CD4-positive, alpha-beta memory T cell (primary cell): ENCODE measurements at places on chromosomes 7 and 10. TPM values are rescaled to one million over a fixed set of nuclear protein-coding genes. Genes with fewer than 3 reads are reported as not detected.

GRCh38 chr7:68730964-68731363, 867.3 kb upstream of the AUTS2 start:
- H3K4me3 ChIP-seq = no peak overlapping the region
- H3K27ac ChIP-seq = no peak overlapping the region
- H3K4me1 ChIP-seq = no peaks in the 10 kb centered on the region
- H3K27me3 ChIP-seq = no peaks in the 10 kb centered on the region

- H3K4me3 ChIP-seq = no peak overlapping the region
- no peak overlapping the region for H3K27ac ChIP-seq
- no peaks in the 10 kb centered on the region for H3K4me1 ChIP-seq
- H3K27me3 ChIP-seq = no peaks in the 10 kb centered on the region
Measured at GRCh38 chr10:62917475-62918238, 101.5 kb upstream of the EGR2 start.

- no peak overlapping the region for H3K4me3 ChIP-seq
- H3K4me1 ChIP-seq = peaks cover 7% of the 10 kb centered on the region
- H3K27ac ChIP-seq = no peak overlapping the region
- H3K27me3 ChIP-seq = no peaks in the 10 kb centered on the region
- H3K36me3 ChIP-seq = no peaks in the 10 kb centered on the region
Measured at GRCh38 chr7:2807460-2807844, 36.7 kb downstream of the GNA12 start.

- no peak overlapping the region for H3K27ac ChIP-seq
- no peaks in the 10 kb centered on the region for H3K36me3 ChIP-seq
- no peaks in the 10 kb centered on the region for H3K27me3 ChIP-seq
- H3K4me3 ChIP-seq = no peak overlapping the region
- no peak for DNase-seq
- no peaks in the 10 kb centered on the region for H3K4me1 ChIP-seq
Measured at GRCh38 chr7:30543813-30544525, 39.3 kb upstream of the GGCT start.

- no peak overlapping the region for H3K27ac ChIP-seq
- no peak overlapping the region for H3K4me3 ChIP-seq
- no peak for DNase-seq
- H3K27me3 ChIP-seq = no peaks in the 10 kb centered on the region
- no peaks in the 10 kb centered on the region for H3K36me3 ChIP-seq
Measured at GRCh38 chr10:77516575-77516974, 121.0 kb downstream of the KCNMA1 start.

- no peaks in the 10 kb centered on the region for H3K36me3 ChIP-seq
- H3K27me3 ChIP-seq = no peaks in the 10 kb centered on the region
- DNase-seq = no peak
- H3K4me1 ChIP-seq = peaks cover 12% of the 10 kb centered on the region
- H3K4me3 ChIP-seq = no peak overlapping the region
Measured at GRCh38 chr7:148935451-148935850, 51.4 kb upstream of the EZH2 start.

DNA sequence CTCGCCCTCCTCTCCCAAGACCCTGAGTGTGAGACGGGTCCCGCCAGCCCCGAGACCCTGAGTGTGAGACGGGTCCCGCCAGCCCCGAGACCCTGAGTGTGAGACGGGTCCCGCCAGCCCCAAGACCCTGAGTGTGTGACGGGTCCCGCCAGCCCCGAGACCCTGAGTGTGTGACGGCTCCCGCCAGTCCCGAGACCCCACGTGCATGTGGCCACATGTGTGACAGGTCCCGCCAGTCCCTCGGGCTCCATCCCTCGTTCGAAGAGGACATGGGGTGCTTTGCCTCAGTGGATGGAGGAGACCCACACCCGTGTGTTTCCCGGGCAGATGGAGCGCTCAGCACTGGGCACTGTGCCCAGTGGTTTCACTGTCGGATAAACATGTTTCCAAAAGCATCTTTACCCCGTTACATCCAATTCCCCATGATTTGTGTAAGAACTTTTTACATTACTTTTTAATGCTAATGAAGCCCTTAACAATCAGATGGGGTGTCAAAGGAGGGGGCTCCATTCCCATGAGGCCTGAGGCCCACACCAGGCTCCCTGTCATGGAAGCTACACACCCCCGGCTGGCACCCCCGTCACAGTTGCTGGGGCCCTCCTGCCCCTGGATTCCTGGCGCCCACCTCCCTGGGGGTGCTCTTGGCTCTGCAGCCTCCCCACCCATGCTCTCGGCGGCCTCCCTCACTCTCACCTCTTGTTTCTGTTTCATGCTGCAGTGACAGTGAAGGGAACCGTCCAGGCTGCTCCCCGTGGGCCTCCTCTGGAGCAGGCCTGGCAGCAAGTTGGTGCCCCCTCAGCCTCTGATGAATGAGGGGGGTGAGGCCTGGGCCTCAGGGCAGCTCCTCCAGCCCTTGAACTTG, 48.5 kb upstream of the CFAP46 start:
- H3K36me3 ChIP-seq = no peaks in the 10 kb centered on the region
- no peak for DNase-seq
- no peaks in the 10 kb centered on the region for H3K4me1 ChIP-seq
- H3K27ac ChIP-seq = no peak overlapping the region

DNA sequence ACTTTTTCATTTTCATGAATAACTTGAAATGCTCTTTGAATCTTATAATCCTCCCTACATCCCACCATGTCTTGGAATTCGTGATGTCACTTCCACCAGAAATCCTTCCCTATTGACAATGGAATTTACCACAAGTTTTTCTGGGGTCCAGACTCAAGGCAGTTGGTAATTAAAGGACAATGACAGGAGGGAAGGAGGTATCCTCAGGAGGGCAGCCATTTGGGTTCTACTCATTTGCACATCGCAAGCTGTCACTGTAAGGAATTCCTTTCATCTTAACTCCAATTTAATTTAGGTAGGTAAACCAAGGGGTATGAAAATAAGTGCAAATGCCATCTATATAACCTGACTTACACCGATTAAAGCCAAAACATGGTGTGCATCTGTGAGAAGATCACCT, 21.9 kb downstream of the LRRC17 start:
- H3K27me3 ChIP-seq = no peaks in the 10 kb centered on the region
- H3K4me3 ChIP-seq = no peak overlapping the region

DNA sequence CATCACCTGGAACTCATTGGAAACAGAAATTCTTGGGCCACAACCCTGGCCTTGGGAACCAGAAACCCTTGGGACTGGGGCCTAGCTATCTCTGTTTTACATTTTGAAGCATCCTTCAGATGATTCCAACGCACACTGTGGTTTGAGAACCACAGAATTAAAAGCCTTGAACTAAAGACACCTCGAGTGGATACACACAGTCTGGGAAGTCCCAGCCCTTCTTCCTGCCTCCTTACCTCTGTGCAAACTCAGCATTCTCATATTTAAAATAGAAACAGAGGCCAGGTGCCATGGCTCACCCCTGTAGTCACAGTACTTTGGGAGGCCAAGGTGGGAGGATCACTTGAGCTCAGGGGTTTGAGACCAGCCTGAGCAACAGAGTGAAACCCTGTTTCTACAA, 12.9 kb downstream of the NPFFR1 start:
- H3K27me3 ChIP-seq = no peaks in the 10 kb centered on the region
- no peak overlapping the region for H3K27ac ChIP-seq
- H3K4me1 ChIP-seq = peaks cover 7% of the 10 kb centered on the region
- no peaks in the 10 kb centered on the region for H3K36me3 ChIP-seq

- H3K27me3 ChIP-seq = no peaks in the 10 kb centered on the region
- DNase-seq = no peak
- no peak overlapping the region for H3K4me3 ChIP-seq
- H3K36me3 ChIP-seq = no peaks in the 10 kb centered on the region
- no peaks in the 10 kb centered on the region for H3K4me1 ChIP-seq
Measured at GRCh38 chr7:89232-90019, 102.9 kb upstream of the FAM20C start.

DNA sequence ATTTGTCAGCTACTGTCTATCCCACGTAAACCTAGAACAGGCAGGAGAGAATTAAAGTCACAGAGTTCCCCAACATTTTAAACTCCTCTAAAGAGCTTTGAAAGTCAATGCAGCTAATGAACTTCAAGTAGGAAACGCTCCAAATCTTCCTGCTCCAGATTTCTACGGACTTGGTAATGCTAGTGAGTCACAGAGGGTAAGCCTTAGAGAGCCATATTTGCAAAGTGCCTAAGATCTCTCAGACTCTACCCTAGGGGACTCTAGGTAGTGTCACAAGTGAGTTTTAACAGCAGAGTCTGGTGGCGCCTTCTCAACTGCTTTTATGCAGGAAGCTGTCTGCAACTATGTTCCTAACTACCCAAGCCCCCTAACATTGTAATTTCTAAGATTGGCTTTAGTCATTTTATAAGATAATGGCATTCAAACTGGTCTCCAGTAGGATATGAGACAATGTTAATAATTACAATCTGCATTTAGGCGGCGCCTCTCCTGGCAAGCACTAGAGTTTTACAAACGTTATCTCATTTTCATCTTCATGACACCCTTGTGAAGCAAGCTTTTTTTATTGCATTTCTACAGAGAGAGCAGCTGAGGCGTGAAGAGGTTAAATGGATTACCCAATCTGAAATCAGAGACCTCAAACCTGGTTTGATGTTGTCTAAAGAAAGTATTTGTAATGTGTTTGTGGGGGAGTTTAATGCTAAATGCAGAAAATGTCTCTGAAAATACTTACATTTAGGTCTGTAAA, 22.0 kb upstream of the FZD1 start:
- H3K4me1 ChIP-seq = no peaks in the 10 kb centered on the region
- DNase-seq = no peak
- no peak overlapping the region for H3K27ac ChIP-seq
- H3K36me3 ChIP-seq = no peaks in the 10 kb centered on the region
- H3K27me3 ChIP-seq = no peaks in the 10 kb centered on the region

DNA sequence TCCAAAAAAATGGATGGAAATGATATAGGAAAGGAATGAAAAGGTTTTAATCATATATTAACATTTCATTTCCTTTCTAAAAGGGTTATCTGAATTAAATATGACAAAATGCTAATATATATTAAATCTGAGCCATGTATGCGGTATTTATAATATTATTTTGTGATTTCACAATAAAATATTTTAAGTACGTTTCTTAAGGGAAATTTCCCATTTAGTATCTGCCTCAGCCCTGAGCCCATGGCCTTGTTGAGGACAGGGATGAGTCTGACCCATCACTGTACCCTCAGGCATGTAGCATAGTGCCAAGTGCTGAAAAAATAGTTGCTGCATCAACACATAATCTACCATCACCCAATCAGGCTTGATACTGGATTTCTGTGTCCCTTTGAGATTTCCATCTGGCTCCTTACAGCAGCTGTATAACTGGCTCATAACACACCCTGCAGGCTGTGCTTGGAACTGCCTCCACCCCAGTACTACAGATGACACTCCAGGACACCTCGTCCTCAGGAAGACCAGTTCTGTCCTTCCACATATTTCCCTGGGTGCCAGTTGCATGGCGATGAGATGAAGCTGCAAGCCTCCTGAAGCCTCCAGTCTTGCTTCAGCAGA, 59.4 kb upstream of the ASAH2 start:
- H3K4me1 ChIP-seq = no peaks in the 10 kb centered on the region
- H3K36me3 ChIP-seq = peaks cover 17% of the 10 kb centered on the region
- H3K4me3 ChIP-seq = no peak overlapping the region
- no peak overlapping the region for H3K27ac ChIP-seq
- no peak for DNase-seq

GRCh38 chr7:137625197-137625596, 221.6 kb downstream of the DGKI start:
- H3K27me3 ChIP-seq = no peaks in the 10 kb centered on the region
- H3K4me3 ChIP-seq = no peak overlapping the region
- DNase-seq = no peak
- H3K36me3 ChIP-seq = no peaks in the 10 kb centered on the region
- no peak overlapping the region for H3K27ac ChIP-seq

- peaks cover 49% of the 10 kb centered on the region for H3K4me1 ChIP-seq
- no peak overlapping the region for H3K4me3 ChIP-seq
- H3K27ac ChIP-seq = peak overlapping the region; percentile 79
- H3K36me3 ChIP-seq = no peaks in the 10 kb centered on the region
Measured at GRCh38 chr10:23439452-23439960, 631 bp downstream of the OTUD1 start.

DNA sequence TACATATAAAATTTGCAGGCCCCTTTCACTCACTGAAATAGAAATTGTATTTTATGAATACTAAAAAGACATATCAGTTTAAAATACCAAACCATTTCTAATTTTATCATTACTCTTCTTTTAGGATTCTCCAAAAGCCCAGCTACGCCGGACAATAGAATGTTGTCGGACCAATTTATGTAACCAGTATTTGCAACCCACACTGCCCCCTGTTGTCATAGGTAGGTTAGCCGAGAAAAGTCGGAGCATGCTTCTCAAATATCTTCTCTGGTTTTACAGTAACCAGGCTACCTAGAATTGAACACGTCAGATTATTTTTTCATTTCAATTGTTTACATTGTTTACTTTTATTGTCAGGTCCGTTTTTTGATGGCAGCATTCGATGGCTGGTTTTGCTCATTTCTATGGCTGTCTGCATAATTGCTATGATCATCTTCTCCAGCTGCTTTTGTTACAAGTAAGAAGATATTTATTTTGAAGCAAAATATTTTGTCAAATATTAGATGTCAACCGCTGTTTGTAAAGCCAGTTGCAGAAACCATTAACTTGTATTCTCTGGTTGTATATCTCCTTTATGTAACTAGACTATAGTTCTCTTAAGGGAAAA, 57.6 kb downstream of the MMRN2 start:
- H3K4me1 ChIP-seq = no peaks in the 10 kb centered on the region
- H3K27me3 ChIP-seq = no peaks in the 10 kb centered on the region
- no peak overlapping the region for H3K27ac ChIP-seq
- H3K36me3 ChIP-seq = peaks cover 7% of the 10 kb centered on the region
- no peak overlapping the region for H3K4me3 ChIP-seq

- no peaks in the 10 kb centered on the region for H3K36me3 ChIP-seq
- H3K4me1 ChIP-seq = no peaks in the 10 kb centered on the region
- no peak overlapping the region for H3K27ac ChIP-seq
- no peaks in the 10 kb centered on the region for H3K27me3 ChIP-seq
Measured at GRCh38 chr7:133678137-133678814, 425.4 kb downstream of the EXOC4 start.

GRCh38 chr10:34732926-34733325, 82.2 kb downstream of the PARD3 start:
- H3K4me3 ChIP-seq = no peak overlapping the region
- H3K36me3 ChIP-seq = no peaks in the 10 kb centered on the region
- H3K4me1 ChIP-seq = no peaks in the 10 kb centered on the region
- no peak for DNase-seq

DNA sequence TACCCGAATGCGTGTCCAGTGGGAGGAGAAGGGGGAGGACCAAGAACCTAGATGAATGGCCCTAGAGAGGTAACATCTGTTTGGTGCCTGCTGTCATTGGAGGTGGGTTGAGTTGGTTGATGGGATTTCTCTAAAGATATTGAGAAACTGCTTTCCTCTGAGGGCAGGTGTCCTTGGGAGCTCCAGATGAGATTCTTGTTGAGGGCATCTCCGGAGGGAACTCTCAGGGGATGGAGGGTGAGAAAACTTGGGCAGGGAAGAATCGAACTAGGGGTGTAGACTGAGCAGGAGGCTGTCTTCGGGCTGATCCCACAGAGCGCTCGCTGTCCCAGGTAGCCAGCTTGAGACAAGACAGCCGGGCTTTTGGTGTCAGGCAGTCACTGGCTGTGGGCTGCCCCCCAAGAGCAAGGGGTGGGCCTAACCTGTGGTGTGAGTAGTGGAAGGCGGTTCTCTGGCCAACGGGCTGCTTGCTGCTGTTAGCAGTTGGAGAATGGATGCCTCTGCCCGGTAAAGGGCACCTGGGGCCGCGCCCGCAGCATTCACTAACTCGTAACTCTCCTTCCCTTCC, 3.7 kb downstream of the IRF5 start:
- no peaks in the 10 kb centered on the region for H3K27me3 ChIP-seq
- no peak for DNase-seq
- no peak overlapping the region for H3K4me3 ChIP-seq
- peaks cover 32% of the 10 kb centered on the region for H3K4me1 ChIP-seq
- H3K36me3 ChIP-seq = no peaks in the 10 kb centered on the region
- H3K27ac ChIP-seq = peak overlapping the region; percentile 60

MET gene
- 0.23 TPM for total RNA-seq

OPALIN gene
- not detected for total RNA-seq

ASAH2 gene
- 2.6 TPM for total RNA-seq

LMOD2 gene
- total RNA-seq = not detected

EFCAB10 gene
- total RNA-seq = 0.47 TPM
